ENCODE measurements at places on chromosomes 7 and 10.

- DNase-seq = no peak
Observed at GRCh38 chr10:117647306-117647705, 104.8 kb downstream of the EMX2 start.

DNA sequence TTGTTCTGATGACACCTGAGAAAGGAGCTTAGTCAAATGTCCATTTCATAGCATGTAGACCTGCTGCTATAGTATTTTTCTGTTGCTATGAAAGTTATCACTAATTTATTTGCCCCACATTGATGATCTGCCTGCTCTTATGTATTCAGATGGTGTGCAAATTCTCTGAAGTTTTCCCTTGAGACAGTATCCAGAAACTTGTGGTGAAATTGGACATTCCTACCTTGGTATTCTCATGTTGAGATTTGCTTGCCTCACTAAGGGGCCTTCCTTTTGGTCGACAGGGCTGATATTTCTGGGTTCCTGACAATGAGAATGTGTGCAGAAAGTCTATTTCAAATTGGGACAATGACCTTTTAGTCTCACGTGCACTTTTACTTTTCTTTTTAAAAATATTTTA is 253.2 kb upstream of the FZD8 start:
- no peak for DNase-seq

GRCh38 chr10:22635650-22636049 is 78.7 kb downstream of the PIP4K2A start:
- no peak for DNase-seq

DNA sequence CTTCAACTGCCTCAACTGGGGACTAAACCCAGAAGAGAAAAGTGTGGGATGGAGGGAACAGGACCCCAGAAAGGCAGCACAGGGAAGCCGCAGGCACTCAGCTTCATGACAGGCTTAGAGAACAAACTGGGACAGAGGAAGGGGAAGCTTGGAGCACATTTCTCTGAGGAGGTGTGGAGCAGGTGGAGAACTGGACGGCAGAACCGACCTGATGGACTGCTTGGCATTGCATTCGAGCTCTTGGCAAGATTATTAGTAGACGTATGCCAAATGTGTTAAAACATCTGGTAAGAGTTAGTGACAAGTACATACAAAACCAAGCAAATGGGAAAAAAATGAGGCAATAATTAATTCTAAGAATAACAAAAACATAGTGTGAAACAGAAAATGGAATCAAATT is 335.7 kb downstream of the SFMBT2 start:
- DNase-seq = no peak

DNA sequence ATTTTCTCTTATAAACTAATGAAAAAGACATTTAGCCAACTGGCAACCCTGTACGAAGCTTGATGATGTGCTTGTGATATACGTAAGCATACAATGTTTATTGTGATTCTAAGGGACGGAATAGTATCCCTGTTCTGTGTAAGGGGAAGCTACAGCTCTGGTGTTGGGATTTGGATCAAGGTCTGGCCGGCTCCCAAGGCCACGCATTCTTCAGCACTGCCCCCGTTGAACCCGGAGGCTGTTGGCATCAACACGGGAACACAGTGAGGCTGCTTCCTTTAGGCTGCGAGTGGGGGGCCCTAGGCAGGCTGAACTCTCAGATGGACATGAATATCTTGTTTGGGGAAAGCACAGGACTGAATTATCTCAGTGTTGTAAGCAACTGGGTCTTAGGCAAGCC is 180.6 kb downstream of the CAMK1D start:
- DNase-seq = no peak

GRCh38 chr7:55026867-55027490 is 8.2 kb downstream of the EGFR start:
- no peak for DNase-seq

GRCh38 chr10:34956756-34957155 is 133.4 kb downstream of the CUL2 start:
- no peak for DNase-seq

- no peak for DNase-seq
Observed at GRCh38 chr7:138645284-138645683, 55.9 kb downstream of the SVOPL start.

- DNase-seq = no peak
Observed at GRCh38 chr10:79061441-79062315, 7.1 kb upstream of the ZMIZ1 start.

- DNase-seq = no peak
Observed at GRCh38 chr7:2719007-2719406, 31.0 kb downstream of the AMZ1 start.

DNA sequence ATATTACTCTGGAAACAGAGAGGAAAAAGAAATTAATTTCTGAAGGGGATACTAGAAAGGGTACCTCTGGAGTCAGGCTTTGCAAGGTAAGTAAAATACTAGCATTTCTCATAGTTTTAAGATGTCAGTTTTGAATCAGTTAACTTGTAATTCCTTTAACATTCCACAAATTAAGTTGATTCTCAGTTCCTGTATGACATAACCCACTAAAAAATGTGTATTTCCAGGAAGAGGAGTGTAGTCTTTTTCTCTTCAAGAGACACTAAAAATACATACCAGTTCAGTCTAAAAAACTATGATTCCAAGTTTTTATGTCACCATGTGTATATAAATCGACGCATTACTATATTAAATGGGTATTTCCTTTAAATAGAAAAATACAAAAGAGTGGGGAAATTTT is 113.2 kb downstream of the CDK6 start:
- DNase-seq = peak; percentile 44
